NCI-H2171 treated with DMSO at 0.1 percent for 48 hours (cell line): ENCODE measurements at places on chromosomes 4 and X.

DNA sequence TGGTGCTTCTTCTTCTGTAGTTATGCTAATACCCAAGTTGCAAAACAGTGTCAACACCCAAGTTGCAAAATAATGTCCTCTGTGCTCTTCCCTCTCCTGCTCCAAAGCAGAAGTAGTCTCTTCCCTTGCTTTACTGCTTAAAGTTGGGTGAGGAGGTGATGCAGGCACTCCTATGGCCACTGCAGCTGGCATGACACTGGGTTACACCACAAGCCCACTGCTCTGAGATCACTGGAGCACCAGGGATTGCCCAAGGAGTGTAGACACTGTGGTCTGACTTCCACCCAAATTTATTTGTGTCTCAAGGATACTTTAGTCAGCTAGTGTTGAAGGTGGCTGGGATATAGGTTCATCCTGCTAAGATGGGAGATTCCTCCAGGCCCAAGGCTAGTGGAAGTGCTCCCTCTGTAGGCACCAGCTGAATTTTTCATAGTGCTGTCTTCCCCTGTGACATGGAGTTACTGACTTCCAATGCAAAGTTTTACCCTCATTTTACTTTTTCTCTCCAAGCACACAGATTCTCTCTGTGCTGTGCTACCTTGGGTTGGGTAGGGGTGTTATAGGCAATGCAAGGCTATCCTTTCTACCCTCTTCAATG, 196.2 kb upstream of the TENT5D start:
- no peak for DNase-seq

DNA sequence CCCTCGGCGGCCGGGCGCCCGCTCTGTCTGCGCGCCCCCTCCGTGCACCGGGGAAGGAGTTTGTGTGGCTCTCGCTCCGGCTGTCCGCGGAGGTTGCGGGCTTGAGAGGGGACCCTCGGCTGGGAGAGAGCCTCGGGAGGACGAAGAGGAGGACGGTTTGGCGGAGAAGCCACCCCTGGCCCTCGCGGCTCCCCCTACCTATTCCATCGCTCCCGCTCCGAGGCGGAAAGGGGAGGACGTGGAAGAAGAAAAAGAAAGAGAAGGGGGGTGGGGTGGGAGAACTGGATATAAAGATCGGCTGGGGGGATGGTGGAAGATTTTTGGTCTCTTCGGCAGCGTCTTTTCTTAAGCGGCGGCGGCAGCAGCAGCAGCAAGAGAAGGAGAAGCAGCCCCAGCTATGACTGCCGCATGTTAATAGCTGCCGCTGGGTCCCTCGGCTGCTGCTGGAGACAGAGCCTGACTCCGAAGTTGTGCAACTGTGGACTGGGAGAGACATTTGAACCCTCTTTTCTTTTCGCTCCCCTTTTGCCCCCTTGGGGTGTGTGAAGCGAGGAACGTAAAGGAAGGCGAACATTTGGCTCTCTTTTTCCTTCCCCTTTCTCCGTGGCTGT, 895 bp downstream of the ADGRL3 start:
- peak; percentile 23 for DNase-seq

- no peak for DNase-seq
Observed at GRCh38 chr4:74613266-74613665, 168.3 kb downstream of the AREG start.

DNA sequence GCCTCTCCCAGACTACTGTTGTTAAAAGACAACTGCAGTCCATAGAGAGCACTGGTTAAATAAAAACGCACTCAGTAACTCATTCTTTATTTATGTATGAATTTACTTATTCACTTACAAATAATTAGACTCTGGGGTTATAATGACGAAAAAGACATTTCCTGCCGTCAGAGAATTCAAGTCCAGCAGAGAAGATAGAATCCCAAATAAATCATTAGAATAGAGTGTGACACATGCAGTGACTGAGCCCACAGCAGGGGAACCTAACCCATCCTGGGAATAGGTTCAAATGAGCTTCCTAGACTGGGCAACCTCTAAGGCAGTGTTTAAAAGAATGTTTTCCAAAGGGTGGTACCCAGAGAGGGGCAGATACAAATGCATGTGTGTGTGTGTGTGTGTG, 53.9 kb downstream of the FGFBP1 start:
- no peak for DNase-seq

DNA sequence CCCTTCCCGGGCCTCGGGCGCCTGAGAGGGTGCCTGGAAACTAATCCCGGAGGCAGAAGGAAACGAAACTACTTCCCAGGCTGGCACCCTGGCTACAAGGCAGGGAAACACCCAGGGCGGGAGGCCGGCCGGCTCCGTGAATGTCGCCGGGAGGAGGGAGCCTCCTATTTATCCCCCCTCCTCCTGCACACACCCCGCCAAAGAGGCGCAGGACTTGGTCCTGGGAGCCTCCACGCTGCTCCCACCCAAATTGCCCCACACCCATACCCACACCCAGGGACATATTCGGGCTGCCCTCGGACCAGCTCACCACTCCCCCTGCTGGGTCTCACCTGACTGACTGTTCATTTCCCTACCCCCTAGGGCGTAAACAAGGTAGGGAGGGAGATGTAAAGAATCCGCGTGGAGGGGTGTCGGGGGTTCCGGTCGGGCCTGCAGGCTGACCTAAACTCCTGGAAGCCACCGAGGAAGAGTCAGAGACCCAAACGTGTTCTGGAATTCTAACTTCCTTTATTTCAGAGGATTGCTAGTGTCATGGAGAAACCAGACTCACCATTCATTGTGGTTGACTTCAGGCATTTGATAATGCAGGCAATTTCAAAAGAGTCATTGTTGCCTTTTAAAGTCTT, at the start of gene BTC:
BTC (minus strand) TSS at position 142 of the 629 bp plus-strand sequence. CDS start 198 bp downstream, outside the sequence.
- DNase-seq: peak; percentile 11

- DNase-seq: peak; percentile 48
Observed at GRCh38 chrX:40099055-40099958, 1.5 kb upstream of the BCOR start.

GRCh38 chr4:38500433-38500832, 163.6 kb upstream of the KLF3 start:
- DNase-seq: no peak

- no peak for DNase-seq
Observed at GRCh38 chr4:3489451-3489962, 26.4 kb downstream of the DOK7 start.

DNA sequence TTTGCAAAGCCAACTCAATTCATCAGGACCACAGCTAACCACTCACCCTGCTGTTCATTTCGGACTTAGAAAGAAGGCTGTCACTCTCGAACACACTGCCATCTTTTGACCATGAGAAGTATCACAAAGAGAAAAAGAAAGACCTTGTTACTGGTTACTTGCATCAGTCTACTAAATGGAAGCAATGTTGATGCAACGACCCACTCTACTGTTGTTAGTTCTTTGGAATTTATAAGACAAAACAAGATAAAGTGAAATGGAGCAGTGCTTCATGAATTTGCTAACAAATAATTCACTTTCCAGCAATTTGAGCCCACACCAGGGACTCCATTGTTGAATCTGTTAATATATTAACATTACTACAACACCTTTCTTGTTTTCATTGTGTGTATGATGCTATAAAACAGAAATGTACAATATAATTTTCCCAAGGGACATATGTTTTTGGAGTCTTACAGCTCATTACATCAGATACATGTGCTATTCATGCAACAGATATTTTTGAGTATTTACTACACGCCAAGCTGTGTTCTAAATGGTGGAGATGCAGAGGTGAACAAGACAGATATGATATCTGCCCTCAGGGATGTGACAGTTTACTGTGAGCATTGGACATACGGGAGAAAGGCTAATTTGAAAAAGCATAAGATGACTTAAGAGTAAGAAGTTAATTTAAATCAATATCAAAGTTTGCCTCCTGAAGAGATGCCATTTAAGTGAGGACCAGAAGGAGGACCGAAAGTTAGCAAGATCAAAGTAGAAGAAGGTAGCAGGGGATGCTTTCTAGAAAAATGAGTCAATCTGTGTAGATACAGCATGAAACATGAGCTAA, 87.2 kb downstream of the AREG start:
- DNase-seq: no peak

- DNase-seq: no peak
Observed at GRCh38 chr4:28443371-28443770, 1582.7 kb downstream of the STIM2 start.

GRCh38 chrX:118975831-118976598, 1.6 kb downstream of the LONRF3 start:
- no peak for DNase-seq

DNA sequence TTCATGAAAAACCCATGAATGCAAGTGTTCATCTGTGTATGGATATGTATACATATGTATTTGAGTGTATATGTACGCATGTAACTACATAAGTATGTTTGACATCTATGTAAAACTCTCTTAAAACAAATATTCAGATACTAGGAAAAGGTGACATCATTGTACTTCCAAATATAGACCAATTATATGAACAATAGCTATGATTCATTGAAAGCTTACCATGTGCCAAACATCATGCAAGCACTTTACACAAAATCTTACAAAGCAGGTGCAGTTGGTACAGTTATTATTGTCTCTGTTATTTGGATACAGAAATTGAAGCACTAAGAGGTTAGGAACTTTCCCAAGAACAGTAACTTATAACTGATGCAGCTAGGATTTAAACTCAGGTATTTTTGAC, 21.4 kb downstream of the MAGEB17 start:
- DNase-seq: no peak

DNA sequence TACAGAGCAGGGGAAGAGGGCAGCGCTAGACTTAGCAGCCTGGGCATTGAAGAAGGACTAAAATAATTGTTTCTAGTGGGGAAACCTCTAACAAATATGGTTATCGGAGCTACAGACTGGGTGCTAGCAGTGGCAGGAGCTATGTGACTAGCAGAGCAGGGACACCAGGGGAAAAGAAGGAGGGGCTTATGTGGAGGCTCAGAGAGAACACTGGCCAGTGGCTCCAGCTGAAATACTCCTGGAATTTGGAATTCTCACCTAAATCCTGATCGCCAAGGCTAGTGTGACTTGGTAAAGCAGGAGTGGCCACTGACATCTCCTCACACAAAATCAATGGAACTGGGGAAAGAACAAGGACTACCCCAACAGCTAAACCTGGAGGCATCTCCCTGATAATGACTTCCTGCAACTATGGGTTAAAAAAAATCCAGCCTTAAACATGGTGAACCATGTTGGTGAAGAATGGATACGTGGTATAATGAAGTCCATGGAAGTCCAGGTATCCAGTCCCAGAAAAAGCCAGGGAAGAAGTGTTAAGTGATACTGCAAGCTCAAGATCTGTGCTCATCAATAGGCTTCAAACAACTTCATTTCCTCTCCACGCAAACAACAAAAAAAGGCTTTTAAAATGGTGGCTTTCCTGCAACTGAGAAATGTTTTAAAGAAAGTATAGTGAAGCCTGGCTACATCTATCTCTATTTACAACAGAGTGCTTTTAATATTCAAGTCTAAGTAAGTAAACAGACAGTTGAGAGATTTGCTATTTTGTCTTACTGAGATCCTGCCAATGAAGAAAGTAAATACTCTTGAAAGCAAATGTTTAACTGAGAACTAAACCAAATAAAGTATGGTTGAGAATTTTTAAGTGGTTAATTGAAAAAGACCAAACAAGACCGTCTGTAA, 1.8 kb downstream of the TAPT1 start:
- DNase-seq: no peak

- DNase-seq: no peak
Observed at GRCh38 chr4:107900067-107900466, 31.3 kb upstream of the CYP2U1 start.

- DNase-seq: no peak
Observed at GRCh38 chr4:6740347-6740746, 24.4 kb downstream of the BLOC1S4 start.
